ENCODE measurements at places on chromosomes 7 and 10.

- no peak for DNase-seq
Observed at GRCh38 chr7:93047514-93048099, 70.2 kb downstream of the SAMD9 start.

GRCh38 chr10:67837541-67838314 is at the start of gene DNAJC12:
Gene DNAJC12 (minus strand): TSS chr10:67838188. CDS start chr10:67838011, 177 bp downstream.
- peak; percentile 46 for DNase-seq

DNA sequence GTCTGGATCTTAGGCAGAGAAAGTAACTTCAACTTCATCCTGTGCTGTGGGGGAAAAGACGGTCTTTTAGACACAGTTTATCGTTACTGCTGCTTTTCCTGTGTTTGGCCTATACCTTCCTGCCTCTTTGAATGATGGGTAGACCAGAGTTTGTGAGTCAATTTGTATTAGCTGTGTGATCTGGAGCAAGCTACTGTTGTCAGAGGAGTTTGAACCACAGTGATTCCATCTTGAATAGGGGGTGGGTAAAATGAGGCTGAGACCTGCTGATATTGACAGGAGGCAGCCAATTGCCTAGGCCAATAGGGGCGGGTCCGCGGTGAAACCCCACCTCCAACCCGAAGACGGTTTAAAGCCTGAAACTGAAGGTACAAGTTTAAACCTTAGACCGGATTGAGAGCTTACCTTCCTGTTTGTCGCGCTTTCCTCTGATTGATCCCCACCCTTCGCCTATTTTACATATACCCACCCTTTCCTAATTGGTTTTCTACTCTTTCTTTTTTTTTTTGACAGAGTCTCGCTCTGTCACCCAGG is 35.8 kb upstream of the EIF4H start:
- peak; percentile 35 for DNase-seq

GRCh38 chr7:33410266-33410665 is 280.9 kb downstream of the BBS9 start:
- DNase-seq = no peak

- DNase-seq = no peak
Observed at GRCh38 chr7:158706273-158706704, 1.7 kb upstream of the NCAPG2 start.

DNA sequence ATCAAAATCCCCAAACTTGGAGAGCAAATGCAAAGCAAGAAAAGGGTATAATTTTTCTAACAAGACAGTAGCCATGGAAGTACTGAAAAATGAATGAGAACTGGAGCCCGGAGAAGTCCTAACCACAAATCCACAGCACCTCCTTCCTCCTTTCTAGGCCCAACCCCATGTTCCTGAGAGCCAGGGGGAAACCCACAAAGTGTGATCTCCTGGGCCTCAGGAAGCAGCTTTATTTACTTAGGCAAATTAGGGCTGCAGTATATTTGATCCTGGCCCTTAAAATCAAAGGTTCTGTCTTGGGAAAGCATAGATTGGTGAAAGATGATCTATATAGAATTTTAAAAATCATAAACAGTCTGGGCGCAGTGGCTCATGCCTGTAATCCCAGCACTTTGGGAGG is 103.0 kb downstream of the DOCK4 start:
- DNase-seq = no peak

GRCh38 chr7:41206267-41206666 is 496.6 kb downstream of the INHBA start:
- no peak for DNase-seq

DNA sequence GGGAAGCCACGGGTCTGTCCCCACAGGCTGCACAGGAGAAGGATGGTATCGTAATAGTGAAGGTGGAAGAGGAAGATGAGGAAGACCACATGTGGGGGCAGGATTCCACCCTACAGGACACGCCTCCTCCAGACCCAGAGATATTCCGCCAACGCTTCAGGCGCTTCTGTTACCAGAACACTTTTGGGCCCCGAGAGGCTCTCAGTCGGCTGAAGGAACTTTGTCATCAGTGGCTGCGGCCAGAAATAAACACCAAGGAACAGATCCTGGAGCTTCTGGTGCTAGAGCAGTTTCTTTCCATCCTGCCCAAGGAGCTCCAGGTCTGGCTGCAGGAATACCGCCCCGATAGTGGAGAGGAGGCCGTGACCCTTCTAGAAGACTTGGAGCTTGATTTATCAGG is 8.1 kb downstream of the ZKSCAN1 start:
- DNase-seq = no peak

- peak; percentile 16 for DNase-seq
Observed at GRCh38 chr7:130273933-130274255, 7.2 kb downstream of the CPA2 start.

DNA sequence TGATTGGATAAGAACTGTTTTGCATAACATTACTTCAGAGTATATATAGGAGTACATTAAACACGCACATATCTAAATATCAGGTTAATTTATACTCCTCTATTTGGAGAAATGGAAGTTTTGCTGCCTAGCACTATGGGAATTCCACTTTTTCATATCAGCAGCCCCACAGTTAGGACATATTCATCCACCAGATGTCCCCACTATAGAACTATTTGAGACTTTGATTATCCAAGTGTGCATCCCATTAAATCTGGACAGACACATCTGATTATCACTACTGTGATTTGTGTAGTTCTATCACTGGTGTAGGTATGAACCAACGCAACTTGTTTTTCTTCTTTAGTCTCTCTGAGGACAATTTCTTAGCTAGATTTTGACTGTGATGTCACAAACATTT is 345.7 kb downstream of the THSD7A start:
- DNase-seq = no peak

DNA sequence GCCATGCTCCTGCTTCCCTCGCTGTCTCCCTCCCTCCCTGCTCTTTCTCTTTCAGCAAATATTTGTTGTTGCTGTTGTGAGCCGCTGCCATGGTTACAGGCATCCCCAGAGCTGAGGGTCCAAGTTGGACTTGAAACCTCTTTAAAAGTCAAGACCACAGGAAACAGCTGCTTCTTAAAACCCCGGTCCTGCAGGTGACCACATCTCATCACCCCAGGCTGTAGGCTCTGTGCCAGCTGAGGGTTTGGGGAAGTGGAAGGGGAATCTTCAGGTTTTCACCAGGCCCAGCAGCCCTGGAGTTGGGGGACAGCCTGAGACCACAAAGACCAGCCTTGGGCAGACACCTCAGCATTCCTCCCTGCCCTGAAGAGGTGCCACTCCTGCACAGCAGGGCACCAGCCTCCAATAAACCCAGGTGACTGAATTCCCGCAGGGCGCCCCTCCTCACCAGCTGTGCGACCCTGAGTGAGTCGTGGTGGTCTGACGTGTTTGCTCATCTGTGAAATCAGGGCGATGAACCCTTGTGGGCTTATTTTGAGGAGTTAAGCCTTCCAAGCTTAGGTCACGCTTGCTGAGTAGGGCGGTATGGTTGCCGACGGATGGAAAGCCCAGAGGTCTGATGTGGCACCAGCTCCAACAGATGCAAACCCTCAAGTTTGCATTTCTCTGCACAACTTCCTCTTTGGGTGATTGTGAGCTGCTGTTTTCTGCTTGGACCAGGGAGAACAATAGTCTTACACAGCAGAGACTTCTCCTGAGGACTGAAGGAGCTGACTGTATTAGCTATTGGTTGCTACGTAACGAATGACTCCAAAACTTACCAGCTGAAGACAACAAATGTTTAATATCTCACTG is 24.8 kb downstream of the NPTX2 start:
- no peak for DNase-seq

- DNase-seq = no peak
Observed at GRCh38 chr7:131026297-131027000, 292.4 kb upstream of the KLF14 start.

DNA sequence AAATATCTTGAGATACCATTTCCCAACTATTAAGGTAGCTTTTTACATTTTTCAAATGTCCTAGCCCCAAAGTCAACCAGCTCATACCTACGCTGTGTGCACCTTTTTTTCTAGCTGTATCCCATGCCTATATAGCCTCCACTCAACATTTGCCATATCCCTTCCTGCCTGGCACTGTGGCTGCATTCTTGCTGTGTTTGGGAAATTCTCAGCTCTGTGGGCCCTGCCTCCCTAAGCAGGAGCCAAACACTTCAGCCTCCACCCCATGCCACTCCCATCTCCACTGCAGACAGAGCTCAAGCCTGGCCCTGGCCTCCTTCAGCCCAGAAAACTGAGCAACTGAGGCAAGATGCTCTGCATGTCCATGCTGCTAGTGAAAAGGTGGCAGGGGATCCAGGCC is 141.3 kb downstream of the RAB11FIP2 start:
- DNase-seq = no peak

DNA sequence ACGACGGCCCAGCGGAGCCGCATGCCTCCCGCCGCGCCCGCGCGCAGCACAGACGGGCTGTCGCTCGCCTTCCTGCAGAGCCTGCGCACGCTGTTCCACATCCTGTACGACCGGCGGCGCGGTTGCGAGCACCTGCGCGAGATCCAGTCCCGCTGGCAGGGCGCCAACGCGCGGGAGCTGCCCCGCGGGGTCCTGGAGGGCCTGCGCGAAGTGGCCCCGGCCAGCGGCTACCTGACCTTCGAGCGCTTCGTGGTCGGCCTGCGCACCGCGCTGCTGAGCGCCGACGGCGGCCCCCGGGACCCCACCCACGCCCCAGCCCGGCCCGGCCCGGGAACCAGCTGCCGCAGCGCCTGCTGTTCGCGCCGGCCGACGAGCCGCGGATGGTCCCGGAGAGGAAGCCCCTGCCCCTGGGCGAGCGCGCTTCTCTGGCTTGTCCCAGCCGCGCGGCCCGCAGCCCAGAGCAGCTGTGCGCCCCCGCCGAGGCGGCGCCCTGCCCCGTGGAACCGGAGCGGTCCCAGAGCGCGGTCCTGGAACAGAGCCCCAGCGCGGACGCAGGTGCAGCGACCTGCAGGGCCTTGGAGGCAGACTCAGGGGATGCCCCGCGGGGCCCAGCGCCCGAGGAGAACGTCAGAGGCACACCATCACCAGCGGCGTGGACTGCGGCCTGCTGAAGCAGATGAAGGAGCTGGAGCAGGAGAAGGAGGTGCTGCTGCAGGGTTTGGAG is 25.3 kb upstream of the ZNF716 start:
- no peak for DNase-seq

DNA sequence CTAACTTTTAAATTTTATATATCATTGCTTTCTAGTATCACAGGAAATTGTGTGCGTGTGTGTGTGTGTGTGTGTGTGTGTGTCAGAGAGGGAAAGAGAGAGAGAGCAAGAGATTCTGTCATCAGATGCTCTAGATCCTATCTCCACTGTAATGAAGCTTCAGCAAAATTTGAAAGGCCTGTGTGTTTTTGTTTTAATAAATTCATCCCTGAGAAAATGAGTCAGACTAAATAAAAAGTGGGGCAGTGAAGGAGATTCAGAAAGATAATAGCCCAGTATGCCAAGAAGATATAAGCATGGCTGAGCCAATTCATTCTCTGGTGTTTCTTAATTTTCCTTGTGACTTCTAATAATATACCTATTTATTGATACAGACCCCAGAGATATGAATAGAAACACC is 184.2 kb upstream of the TMEM196 start:
- DNase-seq = no peak

DNA sequence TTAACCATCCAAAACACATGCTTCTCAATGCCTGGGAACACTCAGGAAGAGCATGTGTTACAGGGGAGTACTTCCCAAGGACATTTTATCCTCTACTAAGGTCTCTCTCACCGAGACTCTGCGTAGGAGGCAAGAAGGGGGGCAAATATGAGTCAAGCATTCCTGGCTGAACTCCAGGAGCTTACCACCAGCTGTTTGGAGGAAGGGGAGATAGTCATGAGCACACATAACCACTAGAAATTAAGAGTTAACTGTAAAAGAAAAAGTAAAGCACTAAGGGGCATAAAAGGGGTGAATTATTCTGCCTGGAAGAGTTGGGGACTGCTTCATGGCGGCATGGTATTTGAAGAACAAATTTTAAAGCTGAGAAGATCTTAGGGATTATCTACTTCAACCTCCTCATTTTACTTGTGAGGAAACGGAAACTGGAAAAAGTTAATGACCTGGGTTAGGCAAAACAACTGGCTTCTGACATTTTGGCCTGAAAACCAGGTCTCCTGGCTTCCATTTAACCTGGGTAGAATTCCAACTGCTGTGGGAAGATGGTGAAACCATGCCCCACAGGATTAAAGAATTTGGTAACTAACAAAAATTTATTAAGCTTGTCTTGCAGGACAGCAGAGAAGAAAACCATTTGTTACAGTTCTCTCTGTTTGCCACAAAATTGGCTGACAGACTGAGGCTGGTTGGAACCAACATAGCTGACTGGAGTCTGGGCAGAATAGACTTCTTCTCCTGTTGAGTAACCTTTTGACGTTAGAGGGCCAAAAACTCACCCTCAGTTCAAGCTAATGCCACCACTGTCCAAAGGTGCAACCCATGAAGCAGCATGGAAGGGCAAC is 85.5 kb downstream of the SLC25A13 start:
- DNase-seq = peak; percentile 25

- no peak for DNase-seq
Observed at GRCh38 chr7:49766966-49767365, 6.5 kb upstream of the VWC2 start.

- no peak for DNase-seq
Observed at GRCh38 chr7:4957847-4958476, 1.0 kb downstream of the MMD2 start.

GRCh38 chr7:135994466-135995205 is 17.5 kb upstream of the MTPN start:
- no peak for DNase-seq

DNA sequence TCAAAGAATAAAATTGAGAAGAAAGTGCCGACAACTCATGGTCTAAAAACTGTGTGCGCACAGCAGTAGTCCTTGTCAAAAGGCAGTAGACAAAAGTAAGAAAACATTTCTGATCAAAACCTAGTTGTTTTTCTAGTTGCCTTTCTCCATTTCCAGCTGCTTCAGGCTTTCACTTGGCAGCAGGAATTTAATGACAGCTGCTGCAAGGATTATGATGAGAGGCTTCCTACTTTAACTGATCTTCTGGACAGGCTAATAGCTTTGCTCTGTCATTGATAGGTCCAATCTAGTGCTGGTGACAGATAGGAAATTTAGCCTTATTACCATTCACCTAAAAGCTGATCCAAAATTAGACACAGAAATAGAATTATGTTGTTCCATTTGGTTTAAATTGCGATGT is 110.7 kb upstream of the SEMA3C start:
- no peak for DNase-seq

GRCh38 chr7:21401944-21402343 is 25.9 kb upstream of the SP4 start:
- no peak for DNase-seq

GRCh38 chr7:37109843-37110242 is 338.8 kb downstream of the ELMO1 start:
- peak; percentile 46 for DNase-seq

GRCh38 chr10:4588824-4589223 is 237.2 kb upstream of the AKR1E2 start:
- no peak for DNase-seq
